Muscle of back (tissue), 13 donors: ENCODE measurements at places on chromosomes 5 and 9.
A peak's percentile ranks its signal among the peaks of the same experiment; 100 is the strongest.

- DNase-seq, result no peak
Measured at GRCh38 chr5:179310439-179311090, 34.7 kb downstream of the ADAMTS2 start.

DNA sequence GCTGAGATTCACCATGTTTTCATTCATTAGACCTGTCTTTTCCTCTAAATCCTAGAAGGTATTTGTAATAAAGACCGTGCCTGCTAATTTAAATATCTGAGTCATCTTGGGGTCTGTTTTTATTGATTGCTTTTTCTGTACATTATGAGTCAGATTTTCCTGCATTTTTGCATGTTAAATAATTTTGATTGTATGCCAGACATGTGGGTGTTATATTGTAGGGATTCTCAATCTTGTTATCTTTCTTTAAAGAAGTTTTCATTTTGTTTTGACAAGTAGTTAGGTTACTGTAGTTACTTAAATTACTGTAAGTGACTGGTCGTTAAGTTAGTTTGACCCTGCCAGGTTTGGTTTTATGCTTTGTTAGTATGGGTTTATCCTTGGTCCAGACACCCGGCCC is 35.1 kb downstream of the EXOSC2 start:
- no peak for DNase-seq

DNA sequence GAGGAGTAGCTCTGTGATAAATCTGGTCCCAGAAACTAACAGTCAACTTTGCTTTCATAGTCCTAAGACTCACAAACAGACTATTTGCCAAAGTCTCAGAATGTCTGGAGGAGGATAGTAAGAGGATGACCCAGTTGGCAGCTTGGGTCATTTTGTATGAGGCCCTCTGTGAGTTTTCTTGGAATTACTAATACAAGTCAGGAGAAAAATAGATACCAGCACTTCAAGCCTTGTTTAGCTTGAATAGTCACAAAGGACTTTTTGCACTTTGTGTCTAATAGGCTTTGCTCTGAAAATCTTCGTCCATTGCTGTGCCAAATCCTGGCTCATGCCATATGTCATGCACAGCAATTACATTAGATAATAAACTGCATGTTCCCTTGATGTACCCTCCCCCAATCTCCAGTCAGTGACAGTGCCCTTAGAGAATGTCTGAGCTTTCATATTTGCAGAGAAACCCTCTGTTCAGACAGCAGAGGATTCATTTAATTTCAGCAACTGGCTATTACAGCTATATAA is 612.8 kb downstream of the CSNK1G3 start:
- DNase-seq, result peak; percentile 55

- DNase-seq, result no peak
Measured at GRCh38 chr5:134432677-134433359, 21.1 kb upstream of the CDKN2AIPNL start.

DNA sequence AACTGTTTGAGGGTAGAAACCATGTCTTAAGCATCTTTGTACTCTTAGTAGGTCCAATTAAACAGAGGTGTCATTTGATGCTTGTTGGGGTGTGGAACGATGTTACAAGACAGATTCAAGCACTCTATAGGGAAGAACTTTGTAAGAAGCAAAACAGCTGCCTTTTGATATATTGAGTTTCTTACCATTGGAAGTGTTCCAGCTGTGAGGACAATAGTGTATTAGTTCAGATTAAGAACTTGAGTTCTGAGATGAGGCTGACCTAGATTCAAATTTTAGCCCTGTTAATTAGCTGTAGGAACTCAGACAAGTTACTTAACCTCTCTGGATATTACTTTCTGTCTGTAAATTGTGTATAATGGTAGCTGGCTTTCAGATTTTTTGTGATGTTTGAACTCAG is 19.6 kb upstream of the ZNF462 start:
- DNase-seq, result no peak

DNA sequence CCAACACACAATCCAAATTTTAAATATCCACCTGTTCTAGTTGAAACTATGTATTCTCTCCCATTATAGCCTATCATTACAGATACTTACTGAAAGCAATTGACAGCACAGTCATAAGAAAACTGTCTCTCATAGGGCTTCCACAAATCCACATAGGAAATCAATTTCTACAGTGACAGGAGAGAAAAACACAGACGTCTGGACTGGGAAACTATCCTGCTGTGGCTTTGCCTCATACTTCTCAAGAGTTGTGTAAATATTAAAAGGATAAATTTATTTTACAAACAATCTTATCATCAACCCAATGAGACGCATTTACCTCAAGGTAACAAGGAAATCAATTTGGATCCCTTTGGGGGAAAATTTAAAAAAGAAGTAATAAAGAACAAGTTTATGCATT is 517.5 kb downstream of the EFNA5 start:
- no peak for DNase-seq

DNA sequence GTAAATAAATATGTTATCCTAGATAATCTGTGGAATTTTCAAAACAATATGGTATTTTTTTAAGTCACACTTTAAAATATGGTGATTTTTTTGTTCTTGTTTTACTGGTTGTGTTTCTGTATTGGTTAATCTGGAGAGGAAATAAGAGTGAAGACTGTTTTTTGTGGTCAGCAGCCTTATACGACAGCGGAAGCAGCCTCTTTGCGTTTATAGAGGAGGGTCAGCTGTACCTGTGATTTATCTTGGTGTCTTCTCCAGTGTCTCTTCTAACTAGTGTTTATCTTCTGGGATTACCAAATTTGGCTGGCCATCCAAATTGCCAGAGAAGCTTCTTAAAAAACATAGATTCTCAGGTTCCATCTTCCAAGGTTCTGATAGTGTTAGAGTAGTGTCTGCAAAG is 58.7 kb downstream of the ICE1 start:
- DNase-seq, result no peak

DNA sequence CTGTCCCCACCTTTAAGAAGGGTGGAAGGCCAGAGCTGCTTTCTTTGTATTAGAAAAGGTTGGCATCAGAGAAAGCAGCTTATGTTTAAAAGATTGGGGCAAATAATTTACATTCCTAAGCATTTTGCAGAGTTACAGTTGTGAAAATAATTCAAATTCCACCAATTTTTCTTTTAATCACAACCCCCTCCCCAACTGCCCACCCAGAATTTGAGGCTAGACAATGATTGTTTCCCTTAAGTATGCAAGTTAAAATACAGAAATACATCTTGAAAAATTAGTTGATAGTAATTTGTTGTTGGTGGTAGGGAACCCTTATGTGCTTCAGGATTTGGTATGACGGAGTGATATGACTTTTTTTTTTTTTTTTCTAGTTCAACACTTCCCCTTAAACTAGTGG is 133.0 kb downstream of the ZSWIM6 start:
- DNase-seq, result no peak

DNA sequence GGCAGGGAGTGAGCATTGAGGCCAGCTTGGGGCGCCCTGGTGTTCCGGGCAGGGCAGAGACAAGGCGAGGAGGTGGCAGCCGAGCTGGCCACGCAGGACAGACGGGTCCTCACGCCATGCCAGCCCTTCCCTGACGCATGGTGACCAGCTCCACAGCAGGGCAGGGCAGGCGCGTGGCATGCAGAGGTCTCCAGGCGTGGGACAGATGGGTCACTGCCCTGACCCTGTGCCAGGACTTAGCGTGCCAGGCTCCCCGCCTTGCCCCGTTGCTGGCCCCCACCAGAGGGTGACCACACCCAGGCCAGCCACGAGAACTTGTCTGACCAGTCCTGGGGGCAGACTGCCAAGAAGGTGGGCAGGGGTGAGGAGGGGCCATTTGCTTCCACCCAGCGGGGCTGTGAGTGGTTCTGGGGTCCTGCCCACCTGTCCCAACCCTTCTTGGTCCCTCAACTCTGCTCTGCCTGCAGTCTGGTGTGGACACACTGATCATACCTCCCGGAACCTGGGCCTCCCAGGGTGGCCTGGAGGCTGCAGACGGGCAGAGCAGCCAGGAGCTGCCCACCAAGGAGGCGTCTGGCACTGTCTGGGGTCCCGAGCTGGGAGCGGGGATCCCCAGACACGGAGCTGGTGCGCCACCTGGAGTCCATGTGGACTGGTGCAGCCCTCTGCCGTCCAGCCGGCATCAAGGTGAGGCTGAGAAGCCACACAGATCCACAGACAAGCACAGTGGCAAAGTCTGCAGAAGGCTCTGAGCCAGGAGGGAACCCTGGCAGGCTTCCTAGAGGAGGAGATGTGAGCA is at the start of gene RNF224:
TSS of gene RNF224 (plus strand) at position 449 of the 799 bp plus-strand sequence. CDS start 834 bp downstream, outside the sequence.
- peak; percentile 69 for DNase-seq

DNA sequence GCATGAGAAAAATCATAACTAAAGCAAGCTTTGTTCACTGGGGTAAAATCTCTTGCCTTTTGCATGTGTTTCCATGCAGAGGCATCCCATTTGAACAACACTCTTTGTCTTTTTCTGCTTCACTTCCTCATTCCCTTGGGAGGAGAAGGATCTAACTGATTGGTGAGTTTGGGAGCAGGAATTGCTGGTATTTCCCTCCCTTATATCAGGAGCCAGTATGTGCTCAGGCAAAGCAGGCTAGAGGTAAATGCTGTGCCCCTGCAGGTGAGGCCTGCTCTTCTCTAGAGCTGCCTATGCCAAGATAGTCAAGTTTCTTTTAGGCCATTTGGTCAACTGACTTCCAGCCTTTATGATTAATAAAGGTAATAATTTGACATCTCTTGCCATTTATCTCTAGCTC is 179.9 kb downstream of the COX7C start:
- DNase-seq, result no peak

DNA sequence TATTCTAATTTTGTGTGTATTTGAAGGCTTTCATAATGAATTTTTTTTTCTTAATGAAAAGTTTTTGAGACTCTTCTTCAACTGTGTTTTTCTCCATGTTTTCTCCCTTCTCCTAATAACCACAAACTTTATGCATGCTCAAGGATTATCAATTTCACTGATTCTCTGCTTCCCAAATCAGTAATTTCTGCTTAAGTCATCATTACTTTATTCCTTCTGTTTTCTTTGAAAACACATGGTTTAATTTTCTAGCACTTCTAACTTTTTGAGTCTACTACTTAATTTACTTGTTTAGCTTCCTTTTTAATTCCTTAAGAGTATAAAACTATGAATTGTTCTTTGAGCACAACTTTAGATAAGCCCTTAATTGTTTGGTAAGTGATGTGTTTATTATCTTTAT is 11.5 kb upstream of the FBN2 start:
- DNase-seq, result no peak

DNA sequence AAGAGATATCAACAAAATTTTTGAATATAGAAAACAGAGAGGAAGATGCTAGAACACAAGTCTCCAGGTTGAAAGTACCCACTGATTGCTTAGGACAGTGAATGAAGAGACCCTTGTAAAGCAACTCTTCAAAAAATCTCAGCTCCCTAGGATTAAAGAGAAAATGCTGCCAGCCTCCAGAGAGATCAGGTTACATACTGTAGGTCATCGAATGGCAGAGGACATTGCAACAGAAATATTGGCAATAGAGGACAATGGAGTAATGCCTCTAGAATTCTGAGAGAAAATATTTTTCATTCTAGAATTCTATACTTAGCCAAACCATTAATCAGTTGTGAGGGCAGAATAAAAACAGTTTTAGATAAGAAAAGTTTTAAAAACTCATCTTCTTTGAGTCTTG is 43.1 kb upstream of the ELL2 start:
- DNase-seq, result no peak

DNA sequence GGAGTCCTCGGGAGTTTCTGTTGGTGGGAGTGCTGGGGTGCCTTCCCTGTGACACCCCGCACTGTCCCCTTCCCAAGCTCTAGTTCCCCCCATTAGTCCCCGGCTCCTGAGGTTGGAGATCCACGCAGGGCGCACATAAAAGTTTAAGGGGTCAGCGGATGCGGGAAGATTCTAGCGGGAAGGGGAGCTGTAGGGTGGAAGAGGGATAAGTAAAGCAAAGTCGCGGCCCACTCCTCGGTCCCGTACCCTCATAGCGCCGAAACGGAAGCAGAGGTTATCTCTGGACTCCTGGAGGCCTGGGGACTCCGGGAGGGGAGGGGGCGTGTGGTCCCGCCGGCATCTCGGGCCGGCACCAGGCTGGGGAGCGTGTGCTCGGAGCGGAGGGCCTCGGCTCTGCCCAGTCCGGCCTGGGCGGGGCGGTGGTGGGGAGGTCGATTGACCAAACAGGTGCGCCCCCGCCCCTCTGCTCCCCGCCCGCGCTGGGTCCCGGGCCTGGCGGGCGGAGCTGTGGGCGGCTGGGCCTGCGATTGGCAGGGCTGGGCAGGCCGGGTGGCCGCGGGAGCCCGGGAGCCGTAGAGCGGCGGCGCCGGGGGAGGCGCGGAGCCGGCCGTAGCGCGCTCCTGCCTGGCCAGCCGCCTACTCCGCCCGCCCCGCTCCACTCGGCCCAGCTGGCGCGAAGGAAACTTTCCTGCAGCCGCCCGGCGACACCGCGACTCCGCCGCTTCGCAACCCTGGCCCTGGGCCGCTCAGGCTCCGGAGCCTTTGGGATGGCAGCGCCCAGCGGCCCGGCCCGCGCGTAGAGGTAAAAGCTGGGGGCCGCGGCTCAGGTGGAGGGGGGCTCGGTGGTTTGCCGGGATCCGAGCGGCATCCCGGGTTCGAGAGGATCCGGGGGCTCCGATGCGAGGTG is 52.2 kb upstream of the DAB2IP start:
- DNase-seq, result peak; percentile 75

GRCh38 chr5:16669776-16670175 is 53.0 kb upstream of the RETREG1 start:
- peak; percentile 61 for DNase-seq

GRCh38 chr9:71767776-71768321 is 464 bp downstream of the CEMIP2 start:
- DNase-seq, result peak; percentile 76

GRCh38 chr5:95822043-95822541 is 434 bp downstream of the GLRX start:
- DNase-seq, result peak; percentile 67

GRCh38 chr5:82360022-82360421 is 81.9 kb upstream of the RPS23 start:
- no peak for DNase-seq

GRCh38 chr9:96567203-96567700 is 52.4 kb downstream of the CDC14B start:
- DNase-seq, result no peak

- DNase-seq, result no peak
Measured at GRCh38 chr9:114631166-114631565, 20.1 kb downstream of the TMEM268 start.

DNA sequence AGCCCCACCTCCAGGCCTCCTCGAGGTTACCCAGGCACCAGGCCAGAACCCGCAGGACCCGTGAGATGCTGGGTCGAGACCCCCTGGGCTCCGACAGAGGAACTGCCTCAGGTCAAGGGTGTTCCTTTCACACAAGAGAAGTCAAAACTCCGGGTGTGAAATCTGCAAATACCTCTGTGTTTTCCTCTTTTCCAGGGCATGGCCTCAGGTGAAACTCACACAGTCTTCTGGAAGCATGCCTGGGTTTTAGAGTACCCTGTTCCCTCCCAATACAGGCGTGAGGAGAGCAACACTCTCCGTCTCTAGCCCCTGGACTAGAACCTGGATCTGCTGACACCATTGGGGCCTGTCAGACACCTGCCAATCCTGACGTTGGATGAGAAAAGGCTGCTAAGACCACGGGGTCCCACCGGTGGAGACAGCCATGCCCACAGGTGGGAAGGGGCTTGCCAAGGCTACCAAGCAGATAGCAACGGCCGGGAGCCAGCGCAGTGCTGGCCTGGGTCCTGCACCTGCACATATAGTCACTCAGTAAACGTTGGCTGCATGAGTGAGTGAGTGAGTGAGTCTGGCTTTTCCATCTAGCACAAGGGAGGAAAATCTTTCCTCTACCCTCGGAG is 182.0 kb upstream of the PPP1R26 start:
- no peak for DNase-seq

- no peak for DNase-seq
Measured at GRCh38 chr9:28782630-28783029, 1209.3 kb upstream of the C9orf72 start.
